ENCODE measurements at places on chromosomes 7 and 10. TPM values are rescaled to one million over a fixed set of nuclear protein-coding genes. Genes with fewer than 3 reads are reported as not detected.

Gene GARIN1A
- polyA plus RNA-seq = 4.3 TPM

Gene COL28A1
- 9.6 TPM for polyA plus RNA-seq

Gene BTBD16
- 0.73 TPM for polyA plus RNA-seq

Gene NRF1
- polyA plus RNA-seq = 23.6 TPM

DNA sequence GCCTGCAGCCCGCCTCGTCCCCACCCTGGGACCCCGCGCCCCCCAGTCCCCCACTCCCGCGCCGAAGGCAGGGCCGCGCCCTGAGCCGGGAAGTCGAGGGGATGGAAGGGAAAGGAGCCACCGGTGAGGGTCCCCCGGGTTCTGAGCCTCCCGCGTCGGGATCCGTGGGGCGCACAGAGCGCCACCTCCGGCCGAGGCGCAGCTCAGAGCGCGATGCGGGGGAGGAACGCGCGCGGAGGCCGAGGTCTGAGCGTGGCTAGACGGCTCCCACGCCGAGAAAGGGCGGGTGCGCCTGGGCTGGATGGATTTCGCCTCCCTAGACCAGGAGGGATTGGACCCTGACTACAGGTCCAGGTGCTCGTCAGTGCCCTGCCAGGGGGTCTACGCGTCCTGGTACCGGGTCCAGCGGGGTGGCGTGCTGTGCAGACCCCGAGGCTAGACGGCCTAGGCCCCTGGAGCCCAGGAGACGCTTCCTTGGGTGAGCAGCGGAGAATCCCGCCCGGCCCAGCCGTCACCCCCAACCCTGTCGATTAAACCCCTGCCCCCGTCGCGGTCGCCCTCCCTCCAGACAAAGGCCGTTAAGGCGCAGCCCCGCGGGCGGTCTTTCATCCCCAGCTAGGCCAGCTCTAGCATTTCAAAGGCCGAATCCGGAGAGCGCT, 986 bp upstream of the PDGFA start:
- no peak for DNase-seq

DNA sequence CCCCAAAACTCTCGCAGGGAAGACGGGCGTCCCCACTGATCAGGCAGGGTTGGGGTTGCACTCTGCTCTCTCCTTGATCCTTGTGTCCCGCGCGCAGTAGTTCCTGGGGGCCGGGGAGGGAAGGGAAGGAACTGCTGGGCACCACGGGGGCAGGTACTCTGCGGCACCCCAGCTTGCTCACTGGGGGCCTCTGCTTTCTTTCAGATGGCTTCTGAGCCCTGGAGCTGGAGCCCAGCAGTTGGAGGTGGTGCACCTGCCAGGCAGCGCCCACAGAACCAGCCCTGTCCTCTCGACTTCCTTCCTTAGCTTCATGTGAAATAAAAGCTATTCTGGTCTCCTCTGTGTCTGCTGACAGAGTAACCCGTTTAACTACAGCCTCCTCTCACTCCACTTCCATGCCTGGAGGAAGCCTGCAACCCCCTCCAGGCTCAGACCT, 12.2 kb downstream of the PLAC9 start:
- DNase-seq = no peak

DNA sequence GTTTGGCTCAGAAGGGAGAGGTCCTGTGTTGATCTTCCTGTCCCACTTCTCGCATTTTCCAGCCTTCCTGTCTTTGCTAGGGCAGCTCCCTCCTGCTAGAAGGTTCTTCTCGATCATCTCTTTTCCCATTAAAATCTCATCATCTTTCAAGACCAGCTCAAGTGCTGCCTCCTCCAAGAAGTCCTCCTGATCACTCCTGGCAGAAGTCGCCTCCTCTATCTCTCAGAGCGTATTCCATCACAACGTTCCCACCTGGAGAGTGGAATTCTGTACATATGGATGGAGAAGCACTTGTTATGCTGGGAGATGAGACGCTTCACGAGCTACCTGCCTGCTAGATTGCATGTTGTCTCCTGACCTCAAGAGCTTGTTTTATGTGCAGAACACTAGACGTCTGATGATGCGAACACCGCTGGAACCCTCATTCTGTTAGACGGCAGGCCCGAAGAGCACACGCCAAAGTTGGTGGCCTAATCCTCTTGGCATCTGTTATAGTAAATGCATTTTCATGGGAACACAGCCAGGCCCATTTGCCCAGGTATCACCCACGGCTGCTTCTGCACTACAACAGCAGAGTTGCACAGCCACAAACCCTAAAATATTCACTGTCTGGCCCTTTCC, 68.0 kb upstream of the INSIG1 start:
- DNase-seq = no peak

- DNase-seq = no peak
These were observed 200.3 kb upstream of the ZWINT start for GRCh38 chr10:56561336-56561735.

GRCh38 chr7:6651851-6652445, 14.8 kb downstream of the ZNF316 start:
- DNase-seq = no peak

GRCh38 chr7:85776691-85777345, 590.0 kb upstream of the SEMA3D start:
- no peak for DNase-seq

Measured in renal cortex interstitium (tissue), 15 donors.